ENCODE measurements at places on chromosomes 11 and 22.

DNA sequence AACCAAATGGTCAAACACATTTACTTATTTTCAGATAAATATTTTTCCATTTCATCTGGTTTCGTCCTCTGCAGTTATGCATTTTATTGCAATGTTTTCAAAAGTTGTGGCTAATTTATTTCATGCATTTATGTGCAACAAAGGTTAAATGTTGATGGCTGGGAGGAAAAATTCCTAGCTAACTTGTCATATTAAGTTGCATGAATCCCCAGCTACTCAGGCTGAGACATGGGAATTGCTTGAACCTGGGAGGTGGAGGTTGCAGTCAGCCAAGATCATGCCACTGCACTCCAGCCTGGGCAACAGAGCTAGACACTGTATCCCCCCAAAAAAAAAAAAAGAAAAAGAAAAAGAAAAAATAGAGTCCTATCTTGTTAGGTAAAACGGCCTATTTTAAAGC lies 1862.4 kb upstream of the RAG2 start:
- no peak for DNase-seq

GRCh38 chr11:34356913-34357700 lies 703 bp downstream of the ABTB2 start:
- peak; percentile 65 for DNase-seq

- no peak for DNase-seq
These were observed 54.8 kb upstream of the PITPNB start for GRCh38 chr22:27973846-27974245.

DNA sequence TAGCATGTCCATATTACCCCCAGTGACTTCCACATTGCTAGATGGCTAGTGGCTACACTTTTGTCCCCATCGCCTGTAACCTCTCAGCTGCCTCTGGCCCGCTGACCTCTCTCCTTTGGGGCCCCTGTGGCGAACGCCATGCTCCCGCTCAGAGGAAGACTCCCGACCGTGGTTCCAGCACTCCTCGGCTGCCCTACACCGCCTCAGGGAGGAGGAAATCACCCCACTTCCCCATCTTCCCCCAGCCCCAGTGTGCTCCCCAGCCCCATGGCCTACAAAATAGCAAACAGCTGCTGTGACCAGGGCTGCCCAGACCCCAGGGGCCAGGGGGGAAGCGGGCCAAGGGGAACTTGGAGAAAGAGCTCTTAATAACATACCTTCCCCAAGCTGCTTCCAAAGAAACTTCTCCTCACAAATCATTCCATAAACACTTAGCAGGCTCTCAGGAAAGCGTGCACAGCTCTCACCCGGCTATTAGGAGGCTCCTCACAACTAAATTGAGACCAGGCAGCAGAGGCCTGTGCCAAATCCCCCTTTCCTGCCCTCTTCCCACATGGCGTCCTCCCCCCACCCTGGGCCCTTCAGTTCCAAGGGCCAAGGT lies 63.5 kb upstream of the WNT11 start:
- DNase-seq: no peak

- no peak for DNase-seq
These were observed 10.8 kb downstream of the PPFIBP2 start for GRCh38 chr11:7524462-7525235.

- DNase-seq: no peak
These were observed 5.9 kb upstream of the SYCE3 start for GRCh38 chr22:50568626-50569025.

- no peak for DNase-seq
These were observed 892.9 kb downstream of the OPCML start for GRCh38 chr11:132639403-132639802.

DNA sequence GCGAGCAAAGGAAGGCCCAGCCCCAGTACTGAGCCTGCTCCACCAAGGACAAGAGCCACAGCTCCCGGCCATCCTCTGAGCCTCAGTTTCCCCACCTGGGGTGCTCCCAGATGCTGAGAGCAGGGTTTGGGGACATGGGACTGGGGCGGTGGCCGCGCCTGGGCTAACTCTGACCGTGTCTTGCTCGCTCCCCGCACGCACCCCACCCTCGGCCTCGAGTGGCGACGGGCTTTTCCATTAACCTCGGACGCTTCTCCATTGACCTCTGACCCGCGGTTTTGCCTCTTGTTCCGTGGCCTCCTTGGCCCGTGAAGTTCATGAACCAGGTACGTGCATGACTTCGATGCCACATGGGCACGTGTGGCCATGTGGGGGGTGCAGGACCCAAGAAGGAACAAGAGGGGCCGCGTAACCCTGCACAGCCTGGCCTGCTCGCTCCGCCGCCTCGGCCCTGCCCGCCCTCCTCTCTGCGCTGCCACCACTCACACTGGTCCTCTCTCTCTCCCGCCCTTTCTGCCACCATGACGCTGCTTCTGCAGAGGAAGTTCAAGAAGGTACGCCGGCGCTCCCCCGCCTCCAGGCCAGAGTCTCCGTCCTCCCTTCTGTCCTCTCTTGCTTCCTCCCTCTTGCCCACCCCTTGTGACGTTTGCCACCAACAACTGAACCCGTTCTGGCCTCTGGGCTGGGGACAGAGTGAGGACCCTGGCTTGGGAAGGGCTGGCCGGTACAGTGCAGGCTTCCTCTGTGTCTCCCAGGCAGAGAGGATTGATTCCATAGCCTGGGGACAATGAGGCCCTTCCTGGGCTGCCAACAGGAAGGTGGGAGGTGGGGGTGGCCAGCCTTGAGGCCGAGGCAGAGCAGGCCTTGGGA lies 6.9 kb downstream of the TNNT3 start:
- no peak for DNase-seq

DNA sequence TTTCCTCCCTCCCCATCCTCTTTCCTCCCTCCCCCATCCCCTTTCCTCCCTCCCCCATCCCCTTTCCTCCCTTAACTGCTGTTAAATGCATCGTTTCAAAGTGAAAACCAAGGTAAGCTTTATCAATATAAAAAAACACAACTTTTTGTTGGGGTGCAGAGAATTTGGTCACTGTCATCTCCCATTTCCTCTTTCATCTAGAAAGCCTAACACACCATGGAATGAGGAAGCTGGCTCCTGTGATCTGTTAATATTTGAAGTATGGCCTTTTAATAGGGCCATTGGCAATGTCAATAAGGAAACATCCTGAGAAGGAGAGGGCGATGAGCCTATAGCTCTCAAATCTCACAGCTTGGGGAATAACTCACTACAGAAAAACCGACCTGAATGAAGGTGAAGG lies 7.0 kb downstream of the EXPH5 start:
- DNase-seq: no peak

DNA sequence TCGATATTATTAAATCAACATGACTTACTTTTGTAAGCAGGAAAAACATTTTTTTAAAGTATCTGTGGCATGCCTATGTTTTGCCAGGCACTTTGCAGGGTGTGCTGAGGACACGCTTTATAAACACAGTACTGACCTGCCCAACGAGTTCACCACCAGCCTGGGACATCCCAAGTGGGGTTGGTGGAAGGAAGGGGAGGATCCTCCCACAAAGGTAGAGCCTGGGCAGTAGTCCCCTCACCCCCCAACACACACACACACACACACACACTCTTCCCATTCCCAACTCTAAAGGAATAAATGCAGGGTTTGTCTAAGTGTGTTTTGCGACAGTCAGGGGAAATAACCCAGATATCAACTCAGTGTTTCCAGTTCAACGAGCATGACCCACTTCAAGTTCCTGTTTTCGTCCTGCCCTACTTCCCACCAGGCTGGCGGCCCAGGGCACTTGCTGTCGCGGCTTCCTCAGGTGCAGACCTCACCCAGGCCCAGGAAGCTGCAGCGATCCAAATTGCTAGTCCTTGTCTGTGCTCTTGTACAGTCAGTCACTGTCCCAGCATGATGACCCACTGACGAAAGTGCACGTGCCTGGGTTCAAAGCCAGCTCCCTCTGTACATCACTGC lies 3.1 kb downstream of the CERK start:
- DNase-seq: peak; percentile 75

DNA sequence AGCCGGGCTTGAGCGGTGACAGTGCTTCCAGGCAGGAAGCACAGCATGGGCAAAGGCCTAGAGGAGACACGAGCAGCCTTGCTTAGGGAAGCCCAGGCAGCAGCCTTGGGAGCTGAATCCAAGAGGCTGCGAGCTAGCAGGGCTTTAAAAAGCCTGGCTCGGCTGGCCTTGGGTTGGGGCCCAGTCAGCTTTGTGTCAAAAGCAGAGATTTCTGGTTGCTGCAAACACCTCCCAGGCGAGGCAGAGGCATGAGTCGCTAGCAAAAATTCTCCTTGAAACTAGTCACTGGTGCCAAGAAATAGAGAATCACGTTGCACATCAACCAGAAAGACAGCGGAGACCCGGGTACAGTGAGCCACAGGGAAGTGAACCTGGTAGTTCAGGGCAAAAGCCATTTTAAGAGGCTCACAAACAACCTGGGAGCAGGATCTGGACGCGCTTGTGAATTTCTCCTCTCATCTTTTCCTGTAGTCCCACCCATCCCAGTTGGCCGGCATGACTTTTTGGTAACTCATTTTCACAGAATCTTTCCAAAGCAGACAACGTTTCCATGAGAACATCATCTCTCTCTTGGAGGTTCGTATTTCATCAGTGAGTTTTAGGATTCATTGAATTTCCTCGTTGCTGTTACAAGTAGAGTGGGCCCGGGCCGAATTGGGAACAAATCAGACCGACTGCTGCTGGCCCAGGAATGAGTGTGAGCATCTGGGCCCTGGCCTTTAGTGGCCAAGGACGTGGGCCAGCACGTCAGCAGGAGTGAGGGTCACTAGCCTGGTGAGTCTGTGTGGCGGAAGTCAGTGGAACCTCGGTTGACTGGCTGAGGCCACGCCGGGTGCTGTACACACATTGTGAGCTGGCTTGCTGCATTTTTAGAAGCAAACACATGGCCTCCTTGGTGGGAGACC lies 16.4 kb upstream of the FGF4 start:
- DNase-seq: no peak

DNA sequence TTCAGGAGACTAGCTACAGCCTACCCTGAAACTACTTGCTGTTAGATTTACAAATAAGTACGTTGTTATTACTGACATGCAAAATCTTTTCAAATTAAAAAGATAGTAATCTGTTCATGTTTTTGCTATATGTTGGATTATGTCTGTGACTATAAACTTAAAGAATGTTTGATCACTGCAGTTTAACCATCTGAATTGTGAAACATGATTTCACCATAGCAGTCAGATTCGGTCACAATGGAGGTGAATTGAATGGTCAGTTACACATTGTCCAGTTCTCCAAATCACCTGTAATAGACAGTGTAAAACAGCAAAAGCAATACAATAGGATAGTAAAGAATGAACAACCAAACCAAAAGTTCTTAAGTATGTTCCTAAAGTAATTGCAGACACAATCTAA lies 43.3 kb downstream of the CCDC83 start:
- DNase-seq: no peak

DNA sequence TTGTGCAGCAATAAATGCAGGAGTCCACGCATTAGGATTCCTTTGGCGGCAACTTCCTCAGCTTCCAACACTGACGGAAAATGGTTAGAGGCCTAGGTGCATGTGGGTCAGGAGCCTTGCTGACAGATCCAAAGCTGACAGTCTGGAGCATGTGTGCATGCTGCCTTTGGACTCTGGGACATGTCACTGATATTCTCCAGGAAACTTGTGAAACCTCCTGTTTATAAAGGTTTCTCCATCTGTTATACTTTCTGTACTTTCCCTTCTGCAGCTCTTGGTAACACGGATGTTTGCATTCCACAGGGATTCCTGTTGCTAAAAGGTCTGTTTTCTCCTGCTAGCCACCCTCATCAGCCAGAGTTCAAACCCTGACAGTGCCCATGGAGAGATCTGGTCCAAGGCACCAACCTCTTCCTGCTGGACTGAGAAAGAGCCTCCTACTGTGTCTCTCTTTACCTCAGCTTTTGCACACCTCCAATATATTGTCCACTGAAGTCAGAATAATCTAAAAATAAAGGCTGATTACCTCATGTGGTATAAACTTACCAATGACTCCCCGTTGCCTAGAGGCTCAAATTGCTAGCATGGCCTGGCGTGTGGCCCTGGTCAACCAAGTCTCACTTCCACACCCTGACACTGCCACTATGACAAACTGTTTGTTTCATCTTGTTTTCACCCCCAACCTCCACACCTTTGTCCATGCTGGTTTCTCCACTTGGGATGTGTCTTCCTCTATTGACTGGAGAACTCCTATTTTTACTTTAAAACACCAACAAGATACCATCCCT lies 31.1 kb upstream of the LYVE1 start:
- DNase-seq: no peak

DNA sequence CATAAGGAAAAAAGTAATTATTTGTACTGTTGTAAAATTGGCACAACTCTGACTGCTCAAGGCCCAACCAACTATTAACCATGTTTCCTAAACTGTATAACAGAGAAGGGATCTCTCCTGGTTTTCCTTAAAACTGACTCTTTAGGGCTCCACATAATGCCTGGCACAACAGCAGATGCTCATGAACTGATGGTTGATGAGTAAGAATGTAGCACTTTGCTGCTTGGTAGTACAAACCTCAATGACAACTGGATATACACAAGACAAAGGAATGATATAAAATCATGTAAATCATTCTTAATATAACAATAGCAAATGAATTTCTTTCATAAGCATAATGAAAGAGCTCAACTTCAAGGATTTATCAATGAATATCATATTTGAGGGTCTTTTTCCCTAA lies 11.7 kb downstream of the MSANTD2 start:
- DNase-seq: no peak

GRCh38 chr22:24424001-24424900 lies 3.1 kb upstream of the ADORA2A start:
- peak; percentile 67 for DNase-seq

GRCh38 chr11:112961146-112961668 lies at the start of gene NCAM1:
TSS of gene NCAM1 (plus strand) at chr11:112961420.
- DNase-seq: no peak
